ENCODE measurements at places on chromosomes 11 and 22.
A peak's percentile ranks its signal among the peaks of the same experiment; 100 is the strongest.

GRCh38 chr11:78926633-78927338, 352.1 kb upstream of the NARS2 start:
- DNase-seq: no peak

- DNase-seq: no peak
These were observed 649 bp downstream of the TMEM25 start for GRCh38 chr11:118531597-118532084.

- no peak for DNase-seq
These were observed 25.4 kb upstream of the MS4A6A start for GRCh38 chr11:60208146-60208895.

DNA sequence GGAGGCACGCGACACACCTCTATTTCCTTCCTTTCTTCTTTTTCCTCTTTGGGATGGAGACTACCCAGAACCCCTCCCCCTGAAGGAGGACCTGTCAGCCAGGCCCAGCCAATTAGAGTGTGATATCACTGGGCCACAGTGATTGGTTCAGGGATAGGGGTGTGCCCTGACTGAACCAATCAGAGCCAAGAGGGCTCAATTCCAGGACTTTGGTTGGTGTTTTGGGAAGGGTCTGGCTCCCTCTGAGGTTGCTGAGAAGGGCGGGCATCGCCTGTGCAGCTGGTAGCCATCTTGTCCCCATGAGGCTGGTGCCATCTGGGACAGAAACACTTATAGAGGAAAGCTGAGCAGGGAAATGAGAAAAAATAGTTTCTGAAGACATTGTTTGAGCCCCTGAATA, 71.4 kb downstream of the CHST1 start:
- DNase-seq: peak; percentile 8

- no peak for DNase-seq
These were observed 324.9 kb upstream of the CCDC90B start for GRCh38 chr11:83611031-83611430.

Measured in LHCN-M2 (cell line).